ENCODE measurements at places on chromosomes 2 and 18. TPM values are rescaled to one million over a fixed set of nuclear protein-coding genes. Genes with fewer than 3 reads are reported as not detected.

DNA sequence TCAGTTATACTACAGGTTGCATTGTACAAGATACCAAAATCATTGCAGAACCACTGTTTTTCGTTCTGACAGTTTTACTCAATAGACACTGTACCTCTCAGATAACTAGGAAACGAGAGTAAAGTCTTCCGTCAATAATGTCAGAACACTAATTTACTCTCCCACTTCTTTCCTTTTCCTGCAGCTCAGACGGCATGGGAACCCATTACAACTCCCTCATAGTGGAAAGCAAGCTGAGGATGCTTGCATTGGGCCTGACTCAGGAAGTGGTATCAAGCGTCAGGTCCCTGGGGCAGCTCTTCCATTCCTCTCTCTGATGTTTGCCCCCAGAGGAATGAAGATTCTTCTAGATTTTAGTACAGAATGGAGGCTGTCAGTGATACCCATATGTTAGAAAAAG, 23.9 kb upstream of the FHL2 start:
- H3K36me3 ChIP-seq: no peaks in the 10 kb centered on the region
- H3K27me3 ChIP-seq: peaks cover 35% of the 10 kb centered on the region
- peaks cover 16% of the 10 kb centered on the region for H3K4me1 ChIP-seq
- no peak overlapping the region for H3K4me3 ChIP-seq

GRCh38 chr2:170073288-170073687, 104.7 kb upstream of the MYO3B start:
- H3K27ac ChIP-seq: no peak overlapping the region
- H3K36me3 ChIP-seq: peaks cover 25% of the 10 kb centered on the region
- no peak for DNase-seq
- H3K4me3 ChIP-seq: no peak overlapping the region
- H3K27me3 ChIP-seq: no peaks in the 10 kb centered on the region
- H3K4me1 ChIP-seq: no peaks in the 10 kb centered on the region

- no peaks in the 10 kb centered on the region for H3K36me3 ChIP-seq
- H3K4me1 ChIP-seq: no peaks in the 10 kb centered on the region
- H3K27ac ChIP-seq: no peak overlapping the region
- no peak overlapping the region for H3K4me3 ChIP-seq
- no peak for DNase-seq
- H3K27me3 ChIP-seq: peaks cover 4% of the 10 kb centered on the region
Measured at GRCh38 chr18:2121224-2121623, 450.1 kb downstream of the METTL4 start.

- H3K27ac ChIP-seq: no peak overlapping the region
- DNase-seq: no peak
- H3K4me1 ChIP-seq: no peaks in the 10 kb centered on the region
- no peak overlapping the region for H3K4me3 ChIP-seq
- H3K27me3 ChIP-seq: peaks cover 3% of the 10 kb centered on the region
- H3K36me3 ChIP-seq: no peaks in the 10 kb centered on the region
Measured at GRCh38 chr2:9106338-9107167, 100.1 kb upstream of the ASAP2 start.

DNA sequence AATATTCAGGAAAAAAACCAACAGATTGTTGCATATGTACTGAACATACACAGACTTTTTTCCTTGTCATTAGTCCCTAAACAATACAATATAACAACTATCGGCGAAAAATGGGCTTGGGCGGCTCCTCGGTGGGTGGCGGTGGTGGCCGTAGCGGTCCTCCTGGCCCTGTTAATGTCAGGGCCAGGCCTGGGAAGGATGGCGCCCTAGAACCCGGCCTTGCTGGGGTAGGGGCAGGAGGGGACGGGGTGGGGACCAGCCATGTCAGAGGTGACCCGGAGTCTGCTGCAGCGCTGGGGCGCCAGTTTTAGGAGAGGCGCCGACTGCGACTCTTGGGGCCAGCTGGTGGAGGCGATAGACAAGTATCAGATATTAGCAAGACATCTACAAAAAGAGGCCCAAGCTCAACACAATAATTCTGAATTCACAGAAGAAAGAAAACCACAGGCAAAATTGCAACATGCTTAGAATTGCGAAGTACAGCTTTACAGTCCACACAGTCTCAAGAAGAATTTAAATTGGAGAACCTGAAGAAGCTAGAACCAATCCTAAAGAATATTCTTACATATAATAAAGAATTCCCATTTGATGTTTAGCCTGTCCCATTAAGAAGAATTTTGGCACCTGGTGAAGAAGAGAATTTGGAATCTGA, 36.5 kb downstream of the ROCK2 start:
- no peaks in the 10 kb centered on the region for H3K4me1 ChIP-seq
- H3K27me3 ChIP-seq: no peaks in the 10 kb centered on the region
- H3K4me3 ChIP-seq: no peak overlapping the region
- H3K36me3 ChIP-seq: peaks cover 1% of the 10 kb centered on the region
- H3K27ac ChIP-seq: no peak overlapping the region
- DNase-seq: no peak

- no peak overlapping the region for H3K27ac ChIP-seq
- H3K4me1 ChIP-seq: peaks cover 14% of the 10 kb centered on the region
- peak; percentile 48 for DNase-seq
- H3K4me3 ChIP-seq: no peak overlapping the region
Measured at GRCh38 chr2:106107509-106108131, 86.5 kb downstream of the UXS1 start.

DNA sequence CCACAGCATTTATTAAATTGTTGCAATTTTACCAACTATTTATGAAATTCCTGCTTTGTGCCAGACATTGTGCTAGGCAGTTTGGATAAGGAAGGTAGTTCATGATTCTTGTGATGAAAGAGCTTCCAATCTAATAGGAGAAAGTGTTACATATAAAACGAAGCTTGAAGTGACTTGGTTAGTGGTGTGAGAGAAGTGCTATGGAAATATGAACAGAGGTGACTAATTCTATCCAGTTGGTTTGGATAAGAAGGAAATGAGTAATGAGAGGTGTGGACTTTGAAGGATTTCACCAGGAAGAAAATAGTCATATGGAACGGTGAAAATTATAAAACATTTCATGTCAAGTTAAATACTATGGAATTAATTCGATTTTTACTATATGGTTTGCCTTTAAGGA, 48.6 kb downstream of the EML6 start:
- H3K27me3 ChIP-seq: no peaks in the 10 kb centered on the region
- H3K4me1 ChIP-seq: peaks cover 5% of the 10 kb centered on the region
- no peak overlapping the region for H3K27ac ChIP-seq
- H3K36me3 ChIP-seq: peaks cover 7% of the 10 kb centered on the region

GRCh38 chr2:42765686-42766085, 1.8 kb upstream of the OXER1 start:
- no peaks in the 10 kb centered on the region for H3K27me3 ChIP-seq
- no peaks in the 10 kb centered on the region for H3K4me1 ChIP-seq
- no peak for DNase-seq
- no peaks in the 10 kb centered on the region for H3K36me3 ChIP-seq
- H3K4me3 ChIP-seq: no peak overlapping the region

DNA sequence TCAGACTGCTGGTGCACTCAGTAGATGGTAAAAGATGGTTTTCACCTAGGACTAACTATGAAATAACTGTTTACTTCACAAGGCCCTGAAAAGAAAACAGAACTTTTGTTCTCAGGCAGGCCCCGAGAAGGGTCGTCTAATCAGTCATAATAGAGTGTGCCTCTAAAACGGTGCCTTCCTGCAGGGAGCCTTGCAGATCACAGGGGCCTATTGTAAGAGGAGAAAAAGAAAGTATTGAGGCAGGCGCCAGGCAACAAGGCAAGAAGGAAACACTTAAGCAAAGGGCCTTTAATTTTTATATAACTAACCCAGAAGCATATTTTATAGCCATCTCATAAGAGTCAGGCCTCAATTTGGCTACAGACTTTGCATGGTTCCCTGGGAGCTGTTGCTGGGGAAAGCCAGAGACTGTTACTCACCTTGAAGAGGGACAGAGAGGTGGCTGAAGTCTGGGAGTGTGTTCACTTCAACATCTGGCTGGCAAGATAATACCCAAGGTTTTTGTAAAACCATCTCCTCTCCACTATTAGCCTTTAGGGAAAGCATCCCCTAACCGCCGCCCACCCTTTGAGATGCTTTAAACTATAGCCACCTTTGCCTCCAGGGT, 117.1 kb downstream of the PRPF40A start:
- DNase-seq: no peak
- no peak overlapping the region for H3K4me3 ChIP-seq
- no peaks in the 10 kb centered on the region for H3K4me1 ChIP-seq
- H3K36me3 ChIP-seq: no peaks in the 10 kb centered on the region
- peaks cover 4% of the 10 kb centered on the region for H3K27me3 ChIP-seq

DNA sequence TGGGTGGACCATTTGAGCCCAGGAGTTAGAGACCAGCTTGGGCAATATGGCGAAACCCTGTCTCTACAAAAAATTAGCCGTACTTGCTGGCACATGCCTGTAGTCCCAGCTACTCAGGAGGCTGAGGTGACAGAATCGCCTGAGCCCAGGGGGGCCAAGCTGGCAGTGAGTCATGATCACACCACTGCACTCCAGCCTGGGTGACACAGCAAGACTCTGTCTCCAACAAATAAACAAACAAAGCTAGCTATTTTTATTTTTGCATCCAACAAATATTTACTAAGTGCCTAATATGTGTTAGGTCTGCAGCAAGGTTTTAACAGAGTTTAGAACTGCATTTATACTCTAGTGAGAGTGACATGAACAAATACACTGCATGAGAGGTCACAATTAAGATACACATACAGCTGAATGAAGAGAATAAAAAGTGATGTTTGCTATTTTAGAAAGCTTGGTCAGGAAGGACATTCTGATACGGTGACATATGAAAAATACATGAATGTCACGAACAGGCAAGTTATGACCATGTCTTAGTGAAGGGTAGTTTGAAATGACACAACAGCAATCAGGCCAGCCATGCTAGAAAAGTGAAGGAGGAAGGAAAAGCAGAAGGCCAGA, 83.2 kb upstream of the FRZB start:
- no peaks in the 10 kb centered on the region for H3K27me3 ChIP-seq
- peaks cover 26% of the 10 kb centered on the region for H3K36me3 ChIP-seq
- H3K27ac ChIP-seq: peak overlapping the region; percentile 45
- H3K4me3 ChIP-seq: no peak overlapping the region
- DNase-seq: peak; percentile 50

DNA sequence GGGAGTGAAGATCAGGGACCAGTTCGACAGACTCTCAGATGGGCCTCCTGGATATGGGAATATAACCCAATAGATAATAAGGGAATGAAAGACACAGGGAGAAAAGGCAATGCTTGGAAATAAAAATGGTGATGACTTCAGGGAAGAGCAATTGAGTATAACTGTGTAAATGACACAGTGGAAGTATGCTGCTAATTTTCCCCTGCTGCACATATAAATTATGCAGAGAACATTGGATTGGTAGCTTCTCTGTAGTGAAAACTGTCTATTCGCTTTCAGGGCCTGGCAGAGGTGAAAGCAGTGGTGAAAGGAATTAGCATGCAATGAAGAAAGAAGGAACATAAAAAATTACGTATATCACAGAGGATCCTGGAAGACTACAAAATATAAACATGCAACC, 398.2 kb upstream of the CDH2 start:
- H3K4me3 ChIP-seq: no peak overlapping the region
- H3K36me3 ChIP-seq: no peaks in the 10 kb centered on the region
- no peaks in the 10 kb centered on the region for H3K4me1 ChIP-seq
- H3K27ac ChIP-seq: no peak overlapping the region
- DNase-seq: no peak
- H3K27me3 ChIP-seq: no peaks in the 10 kb centered on the region

DNA sequence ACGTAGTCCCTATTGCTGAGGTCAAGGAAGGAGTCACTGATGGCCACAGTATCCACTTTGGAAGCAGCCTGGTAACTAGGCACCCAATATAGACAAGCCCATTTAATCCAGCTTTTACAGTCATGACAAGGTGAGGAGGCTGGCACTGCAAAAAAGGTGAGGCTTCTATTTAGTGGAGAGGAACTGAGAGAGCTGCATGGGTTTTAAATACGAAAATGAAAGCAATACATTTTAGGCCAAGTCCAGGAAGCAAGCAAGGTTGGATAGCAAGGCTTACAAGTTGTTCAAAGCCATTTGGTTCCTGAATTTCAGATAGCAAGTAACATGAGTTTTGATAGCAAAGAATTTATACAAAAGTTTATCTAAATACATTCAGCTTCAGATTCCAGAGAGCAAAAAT, 80.4 kb downstream of the SGPP2 start:
- H3K36me3 ChIP-seq: peaks cover 4% of the 10 kb centered on the region
- no peak overlapping the region for H3K27ac ChIP-seq
- H3K4me3 ChIP-seq: no peak overlapping the region
- peaks cover 10% of the 10 kb centered on the region for H3K4me1 ChIP-seq
- H3K27me3 ChIP-seq: no peaks in the 10 kb centered on the region

- no peaks in the 10 kb centered on the region for H3K4me1 ChIP-seq
- no peaks in the 10 kb centered on the region for H3K27me3 ChIP-seq
- no peak overlapping the region for H3K4me3 ChIP-seq
- no peak overlapping the region for H3K27ac ChIP-seq
- H3K36me3 ChIP-seq: no peaks in the 10 kb centered on the region
Measured at GRCh38 chr2:223081789-223082188, 29.8 kb downstream of the KCNE4 start.

LYPD1 gene
- total RNA-seq: not detected

RBM44 gene
- 1.2 TPM for total RNA-seq

DDX1 gene
- 81.3 TPM for total RNA-seq
